ENCODE measurements at places on chromosomes 5 and 9.

- DNase-seq, result no peak
Measured at GRCh38 chr9:93955111-93955980, at the start of gene BARX1. Gene BARX1, minus strand, starts transcription at chr9:93955355. Its CDS starts 209 bp downstream, at chr9:93955146.

DNA sequence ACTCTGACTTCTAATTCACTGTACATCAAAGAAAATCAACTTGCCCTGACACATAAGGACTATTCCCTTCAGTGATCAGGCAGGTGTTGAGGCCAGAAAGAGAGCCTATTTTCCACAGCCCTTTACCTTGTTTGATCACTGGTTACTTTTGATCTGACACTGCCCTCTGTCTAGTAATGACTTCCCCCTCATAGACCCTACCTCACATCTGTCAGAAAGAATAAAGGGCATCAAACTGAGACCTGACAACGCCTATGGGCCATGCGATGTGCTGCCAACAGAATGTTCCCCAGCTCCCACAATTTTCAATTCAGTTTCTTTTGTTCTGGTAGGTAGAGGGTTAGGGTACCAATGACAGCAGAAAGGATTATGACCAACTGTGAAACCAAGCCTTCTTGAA lies 47.7 kb downstream of the FBXL17 start:
- no peak for DNase-seq

- DNase-seq, result no peak
Measured at GRCh38 chr9:86983249-86983619, 35.9 kb upstream of the GAS1 start.

GRCh38 chr9:103471241-103471640 lies 476.1 kb downstream of the CYLC2 start:
- DNase-seq, result no peak

DNA sequence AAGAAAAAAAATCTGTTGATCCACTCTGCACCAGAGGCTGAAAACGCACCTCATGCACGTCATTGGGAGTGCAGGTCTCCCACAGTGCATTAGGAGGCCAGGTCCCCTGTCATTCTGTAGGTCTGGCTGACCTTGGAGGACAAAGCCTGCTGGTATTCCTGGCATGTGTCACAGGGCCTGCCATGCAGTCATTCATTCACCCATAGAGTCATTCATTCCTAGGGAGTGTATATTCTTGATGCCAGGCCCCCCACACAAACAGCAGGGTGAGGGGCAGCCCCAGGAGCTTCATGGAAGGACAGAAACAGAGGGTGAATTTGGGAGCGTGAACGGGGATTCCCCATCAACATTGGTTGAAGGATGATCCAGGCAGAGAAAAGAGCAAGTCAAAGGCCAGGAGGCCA lies 2.2 kb downstream of the GBGT1 start:
- no peak for DNase-seq

DNA sequence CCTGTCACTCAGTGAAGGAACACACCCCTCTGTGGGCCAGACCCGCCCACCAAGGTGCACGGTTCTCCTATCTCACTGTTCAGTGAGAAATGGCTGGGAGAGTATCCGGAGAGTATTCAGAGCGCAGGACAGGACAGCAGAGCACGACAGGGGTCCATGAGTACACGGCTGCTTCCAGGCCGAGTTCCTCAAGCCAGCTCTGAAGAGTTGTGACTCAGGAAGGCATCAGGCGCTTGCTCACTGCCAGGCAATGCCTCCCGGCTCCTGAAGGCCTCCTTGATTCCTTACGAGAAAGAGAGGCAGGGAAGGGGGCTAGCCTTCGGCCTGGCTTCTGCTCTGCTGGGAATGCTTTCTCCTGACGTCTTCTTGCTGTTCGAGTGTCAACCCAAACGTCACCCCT lies 132.1 kb upstream of the PPP1R26 start:
- no peak for DNase-seq

DNA sequence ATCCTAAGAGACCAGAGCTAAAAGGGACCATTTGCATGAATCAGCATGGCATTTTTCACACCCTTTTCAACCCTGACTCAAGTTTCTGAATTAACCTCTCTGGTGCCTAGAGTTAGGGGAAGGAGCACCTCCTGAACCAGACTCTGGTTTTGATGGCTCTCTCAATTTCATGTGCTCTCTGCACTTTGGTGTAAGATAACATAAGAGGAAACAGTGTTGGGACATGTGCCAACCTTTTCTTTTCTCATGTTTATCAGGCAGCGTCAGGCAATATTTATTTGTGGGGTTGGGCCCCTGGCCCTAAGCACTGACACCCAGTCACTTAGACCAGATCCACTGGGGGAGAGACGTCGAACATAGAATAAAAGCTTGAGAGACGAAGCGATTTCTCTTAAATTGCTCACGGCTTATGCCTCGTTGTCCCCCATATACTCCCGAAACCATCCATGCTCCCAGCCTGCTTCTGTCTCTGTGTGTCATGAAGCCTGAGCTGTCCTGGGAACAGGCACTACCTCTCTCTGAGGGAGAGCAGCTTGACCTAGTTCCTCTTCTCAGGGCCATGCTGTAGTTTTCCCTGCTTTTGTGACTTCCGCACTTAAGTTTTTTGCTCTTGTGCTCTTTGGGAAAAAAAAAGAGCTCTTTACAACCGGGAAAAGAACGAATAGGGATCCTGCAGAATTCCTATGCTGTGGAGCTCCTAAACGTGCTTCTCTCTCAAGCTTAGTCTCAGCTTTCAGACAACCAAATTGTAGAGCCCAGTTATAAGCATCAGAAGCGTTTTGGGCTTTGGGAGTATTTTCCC lies 195.7 kb downstream of the NR3C1 start:
- no peak for DNase-seq

DNA sequence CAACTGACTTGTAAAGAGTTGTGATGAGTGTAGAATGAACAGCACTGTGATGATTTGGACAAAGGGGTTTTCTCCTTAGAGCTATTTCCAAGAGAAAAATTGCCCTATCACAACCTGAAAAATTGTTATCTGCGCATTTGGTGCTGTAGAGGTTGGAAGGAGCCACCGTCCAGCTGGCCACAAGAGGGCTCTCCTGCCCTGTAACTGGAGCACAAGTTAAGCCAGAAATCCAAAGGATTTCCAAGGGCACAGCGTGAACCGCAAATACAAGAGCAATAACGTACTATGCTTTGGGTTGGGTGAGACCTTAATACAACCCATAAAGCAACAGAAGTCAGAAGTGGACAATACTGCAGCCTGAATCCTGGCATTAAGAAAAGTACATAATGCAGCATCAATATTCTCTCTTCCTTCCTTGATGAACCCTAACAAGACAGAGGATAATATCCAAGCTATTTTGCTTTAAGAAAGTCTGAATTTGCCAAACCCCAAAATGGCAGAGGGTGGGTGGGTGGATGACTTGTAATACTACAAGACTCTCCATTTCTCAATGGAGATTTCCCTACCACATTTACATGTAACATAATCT lies 56.8 kb upstream of the SMIM32 start:
- no peak for DNase-seq

DNA sequence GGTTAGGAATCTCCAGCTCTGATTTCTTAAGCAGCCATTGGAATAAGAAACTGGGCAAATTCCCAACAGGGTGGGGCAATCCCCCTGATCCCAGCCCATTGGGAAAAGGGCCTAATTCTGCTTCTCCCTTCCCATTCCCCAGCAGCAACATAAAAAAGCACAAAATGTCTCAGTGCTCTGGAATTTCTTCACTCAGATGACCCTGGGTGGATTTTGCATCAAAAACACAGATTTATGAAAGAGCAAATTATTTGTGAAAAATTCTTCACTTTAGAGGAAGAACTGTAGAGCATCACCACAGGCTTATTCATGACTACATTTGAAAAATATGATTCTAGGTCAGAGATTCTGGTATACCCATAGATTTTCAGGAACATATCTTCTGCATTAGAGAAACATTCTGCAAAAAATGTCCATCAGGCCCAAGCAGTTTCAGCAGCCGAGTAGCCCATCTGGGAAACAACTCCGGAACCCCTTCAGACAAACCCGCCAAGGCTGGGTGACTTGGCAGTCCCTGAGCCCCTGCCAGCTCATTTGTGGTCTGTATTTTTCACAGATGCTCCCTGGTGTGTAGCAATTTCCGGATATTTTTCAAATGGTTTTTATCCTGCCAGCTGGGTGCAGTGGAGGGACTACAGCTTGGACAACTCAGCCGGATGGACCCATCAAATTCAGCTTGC lies 102.1 kb upstream of the RANBP3L start:
- DNase-seq, result no peak

DNA sequence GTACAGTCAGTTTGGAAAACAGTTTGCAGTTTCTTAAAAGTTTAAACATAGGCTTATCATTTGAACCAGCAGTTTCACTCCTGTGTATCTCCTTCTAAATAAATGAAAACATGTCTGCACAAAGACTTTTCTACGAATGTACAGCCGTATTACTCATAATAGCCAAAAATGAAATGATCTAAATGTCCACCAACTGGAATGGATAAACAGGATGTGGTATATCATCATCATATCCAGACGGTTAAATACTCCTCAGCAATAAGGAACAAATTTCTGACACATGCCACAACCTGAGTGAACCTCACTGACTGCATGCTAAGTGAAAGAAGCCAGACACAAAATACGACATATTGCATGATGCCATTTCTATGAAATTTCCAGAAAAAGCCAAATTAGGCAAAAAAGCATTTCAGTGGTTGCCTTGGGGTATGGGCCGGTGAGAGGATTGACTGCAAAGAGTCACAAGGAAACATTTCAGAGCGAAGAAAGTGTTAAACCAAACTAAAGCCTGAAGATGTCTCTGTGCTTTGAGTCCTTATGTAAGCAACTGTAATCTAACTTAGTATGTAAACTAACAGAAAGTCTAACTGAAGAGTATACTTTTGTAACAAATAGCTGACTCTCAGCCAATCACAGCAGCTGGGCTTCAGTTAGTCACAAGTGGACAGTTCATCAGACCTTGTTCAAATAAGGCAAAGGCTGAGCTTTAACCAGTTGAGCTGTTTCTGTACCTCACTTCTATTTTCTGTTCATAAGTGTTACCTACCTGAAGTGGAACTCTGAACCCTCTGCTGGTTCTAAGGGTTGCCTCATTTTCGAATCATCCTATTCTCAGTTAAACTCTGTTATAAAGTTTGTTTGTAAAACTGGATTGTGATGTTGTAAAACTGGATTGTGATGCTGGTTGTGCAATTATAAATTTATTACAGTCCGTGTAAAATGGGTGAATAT lies 65.2 kb downstream of the TRIO start:
- DNase-seq, result no peak

DNA sequence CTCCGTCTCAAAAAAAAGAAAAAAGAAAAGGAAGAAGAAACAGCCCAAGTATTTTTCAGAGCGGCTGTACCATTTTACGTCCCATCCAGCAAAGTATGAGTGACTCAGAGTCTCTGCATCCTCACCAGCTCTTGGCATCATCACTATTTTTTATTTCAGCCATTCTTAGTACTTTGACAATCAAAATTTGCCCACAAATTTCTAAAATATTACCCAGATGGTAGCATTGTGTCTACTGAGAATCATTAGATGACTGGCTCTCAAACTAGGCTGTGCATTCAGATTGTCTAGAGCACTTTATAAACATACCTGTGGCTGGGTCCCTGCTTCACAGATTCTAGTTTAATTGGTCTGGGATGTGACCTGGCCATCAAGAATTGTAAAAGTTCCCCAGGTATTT lies 21.6 kb upstream of the MELK start:
- DNase-seq, result no peak

- DNase-seq, result no peak
Measured at GRCh38 chr5:61162832-61163567, 732 bp upstream of the SMIM15 start.

- DNase-seq, result no peak
Measured at GRCh38 chr5:121271546-121271945, 580.1 kb upstream of the FTMT start.

Data from stimulated activated CD8-positive, alpha-beta memory T cell treated with anti-CD3 and anti-CD28 coated beads, Interleukin-7, amount 100 ng/mL, for 48 hours (primary cell).